ENCODE measurements at places on chromosomes 16 and 17. TPM values are rescaled to one million over a fixed set of nuclear protein-coding genes. Genes with fewer than 3 reads are reported as not detected.

- no peak overlapping the region for H3K27ac ChIP-seq
- no peak for DNase-seq
- peaks cover 13% of the 10 kb centered on the region for H3K4me1 ChIP-seq
- peaks cover 6% of the 10 kb centered on the region for H3K36me3 ChIP-seq
- no peak overlapping the region for H3K4me3 ChIP-seq
These were observed 143.8 kb downstream of the CLEC16A start for GRCh38 chr16:11088074-11088730.

- H3K36me3 ChIP-seq, result no peaks in the 10 kb centered on the region
- no peaks in the 10 kb centered on the region for H3K27me3 ChIP-seq
- peaks cover 5% of the 10 kb centered on the region for H3K4me1 ChIP-seq
- H3K27ac ChIP-seq, result no peak overlapping the region
These were observed 2.9 kb upstream of the ABCA10 start for GRCh38 chr17:69231521-69231920.

DNA sequence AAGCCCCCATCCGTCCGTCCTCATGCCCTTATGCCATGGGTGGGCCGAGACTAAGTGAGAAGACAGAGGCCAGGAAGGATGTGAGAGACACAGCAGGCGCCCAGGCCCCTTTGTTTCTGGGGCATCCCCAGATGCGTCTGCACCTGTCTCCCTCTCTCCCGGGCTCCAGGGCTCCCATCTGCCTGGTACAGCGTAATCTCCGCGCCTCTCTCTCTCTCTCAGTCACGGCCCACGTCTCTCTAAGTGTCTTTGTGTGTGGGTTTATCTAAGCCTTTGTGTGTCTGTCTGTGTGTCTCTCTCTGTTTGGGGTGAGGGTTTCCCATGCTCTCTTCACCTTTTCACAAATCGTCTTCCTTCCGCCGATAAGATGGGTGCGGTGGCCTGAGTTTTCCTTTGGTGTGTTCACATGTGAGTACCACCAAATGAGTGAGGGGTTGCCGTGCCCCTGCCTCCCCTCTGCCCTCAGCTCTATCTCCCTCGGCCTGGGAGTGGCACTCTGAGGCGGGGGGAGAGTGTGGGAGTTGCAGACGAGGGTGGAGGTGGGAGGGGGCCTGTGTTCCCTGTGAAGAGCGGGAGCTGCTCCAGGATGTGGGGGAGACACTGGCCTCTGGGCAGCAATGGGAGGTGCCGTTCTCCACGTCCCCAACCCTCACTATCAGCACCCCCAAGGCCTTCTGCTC lies 25.8 kb upstream of the ABCC3 start:
- no peak for DNase-seq
- H3K36me3 ChIP-seq, result no peaks in the 10 kb centered on the region
- H3K27ac ChIP-seq, result no peak overlapping the region
- H3K27me3 ChIP-seq, result peaks cover 45% of the 10 kb centered on the region

GRCh38 chr17:45273551-45273957 lies 11.7 kb upstream of the SPATA32 start:
- no peak for DNase-seq
- peaks cover 21% of the 10 kb centered on the region for H3K4me1 ChIP-seq
- no peaks in the 10 kb centered on the region for H3K27me3 ChIP-seq
- H3K27ac ChIP-seq, result no peak overlapping the region
- no peak overlapping the region for H3K4me3 ChIP-seq
- peaks cover 59% of the 10 kb centered on the region for H3K36me3 ChIP-seq

DNA sequence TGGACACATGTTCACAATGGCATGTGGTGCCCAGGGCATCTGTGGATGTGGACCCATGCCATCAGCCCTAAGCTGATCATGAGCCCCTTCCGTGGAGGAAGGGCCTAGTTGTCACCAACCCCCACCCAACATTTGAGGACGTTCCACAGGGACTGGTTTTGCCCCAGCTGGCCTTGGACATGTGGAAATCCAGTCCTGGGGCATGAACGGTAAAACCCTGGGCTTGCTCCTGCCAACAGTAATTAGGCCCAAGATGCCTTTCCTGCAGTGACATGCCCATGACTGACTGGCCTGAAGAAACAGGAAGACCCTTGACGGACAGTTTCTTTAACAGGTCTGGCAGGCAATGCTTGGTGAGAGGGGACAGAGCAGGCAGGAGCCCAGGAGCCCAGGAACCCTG lies 7.7 kb downstream of the TNS4 start:
- DNase-seq, result no peak
- H3K27me3 ChIP-seq, result no peaks in the 10 kb centered on the region
- H3K27ac ChIP-seq, result peak overlapping the region; percentile 50
- H3K36me3 ChIP-seq, result peaks cover 21% of the 10 kb centered on the region
- H3K4me3 ChIP-seq, result peak overlapping the region; percentile 59

DNA sequence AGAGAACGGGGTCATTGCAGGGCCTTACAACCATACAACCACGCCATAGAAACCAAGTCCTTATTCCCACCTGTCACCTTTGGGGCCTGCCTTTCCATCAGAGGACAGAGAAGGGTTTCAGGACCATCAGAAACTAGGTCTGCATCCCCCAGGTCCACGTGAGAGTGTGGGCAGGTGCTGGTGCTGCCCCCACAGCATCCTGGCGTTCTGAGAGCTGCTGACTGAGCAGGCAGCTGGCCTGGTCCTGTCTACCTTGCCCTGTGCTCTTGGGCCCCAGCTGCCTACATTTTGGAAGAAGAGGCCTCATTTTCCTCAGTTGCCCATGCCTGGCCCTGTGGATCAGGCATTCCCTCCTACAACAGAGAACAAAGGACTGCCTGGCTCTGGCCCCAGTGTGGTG lies 21.6 kb downstream of the ZNF276 start:
- H3K4me1 ChIP-seq, result no peaks in the 10 kb centered on the region
- H3K27ac ChIP-seq, result no peak overlapping the region
- H3K27me3 ChIP-seq, result no peaks in the 10 kb centered on the region
- peaks cover 37% of the 10 kb centered on the region for H3K36me3 ChIP-seq
- no peak for DNase-seq

- peaks cover 66% of the 10 kb centered on the region for H3K36me3 ChIP-seq
- no peaks in the 10 kb centered on the region for H3K27me3 ChIP-seq
- H3K27ac ChIP-seq, result no peak overlapping the region
- H3K4me1 ChIP-seq, result peaks cover 19% of the 10 kb centered on the region
- DNase-seq, result no peak
These were observed 8.7 kb downstream of the ATXN1L start for GRCh38 chr16:71854369-71854948.

DNA sequence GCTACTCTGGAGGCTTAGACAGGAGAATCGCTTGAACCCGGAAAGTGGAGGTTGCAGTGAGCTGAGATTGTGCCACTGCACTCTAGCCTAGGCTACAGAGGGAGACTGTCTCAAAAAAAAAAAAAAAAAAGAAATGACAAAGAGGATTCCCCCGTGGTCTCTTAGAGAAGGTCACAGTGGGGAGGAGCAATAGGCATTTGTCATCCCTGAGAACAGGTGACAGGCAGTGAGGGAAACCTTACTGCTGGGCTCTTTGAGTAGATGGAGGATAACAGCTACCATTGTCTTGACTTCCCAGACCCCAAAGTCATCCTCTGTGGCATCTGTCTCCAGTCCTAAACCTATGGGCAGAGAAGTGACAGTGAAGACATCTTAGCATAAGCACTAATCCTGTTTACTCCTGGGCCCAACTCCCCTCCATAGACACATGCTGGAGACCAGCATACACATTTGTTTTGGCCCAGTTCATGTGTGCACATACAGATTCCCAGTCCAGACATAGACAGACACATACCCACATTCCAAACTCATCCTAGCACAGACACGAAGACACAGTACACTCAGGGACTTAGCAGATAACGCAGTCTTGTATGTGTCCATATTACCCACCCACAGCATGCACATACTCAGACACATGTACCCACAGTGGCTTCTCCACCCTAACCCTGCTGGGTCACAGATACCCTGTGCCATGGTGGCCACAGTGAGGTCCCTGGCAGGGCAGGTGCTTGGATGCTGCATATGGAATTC lies 2.7 kb downstream of the ESRP2 start:
- H3K4me1 ChIP-seq, result peaks cover 60% of the 10 kb centered on the region
- H3K4me3 ChIP-seq, result peak overlapping the region; percentile 54
- H3K27ac ChIP-seq, result peak overlapping the region; percentile 96
- H3K27me3 ChIP-seq, result no peaks in the 10 kb centered on the region
- DNase-seq, result no peak

DNA sequence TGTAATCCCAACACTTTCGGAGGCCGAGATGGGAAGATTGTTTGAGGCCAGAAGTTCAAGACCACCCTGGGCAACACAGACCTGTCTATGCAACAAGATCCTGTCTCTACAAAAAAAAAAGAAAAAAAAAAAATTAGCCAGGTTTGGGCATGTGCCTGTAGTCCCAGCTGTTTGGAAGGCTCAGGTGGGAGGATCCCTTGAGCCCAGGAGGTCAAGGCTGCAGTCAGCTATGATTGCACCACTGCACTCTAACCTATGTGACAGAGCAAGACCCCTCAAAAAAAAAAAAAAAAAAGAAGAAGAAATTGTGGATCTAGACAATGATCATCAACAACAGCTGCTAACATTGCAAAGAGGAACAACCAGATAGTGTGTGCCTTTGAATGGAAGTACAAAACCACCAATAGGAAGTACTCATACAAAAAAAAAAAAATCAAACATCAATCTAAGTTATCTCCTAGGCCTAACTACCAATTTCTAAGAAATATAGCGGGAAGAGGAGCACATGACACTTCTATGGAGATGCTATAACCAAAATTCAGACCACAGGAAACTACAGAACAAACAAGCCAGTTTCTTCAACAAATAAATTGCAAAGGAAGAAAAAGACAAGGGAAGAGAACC lies 258.7 kb downstream of the MRTFB start:
- peaks cover 11% of the 10 kb centered on the region for H3K4me1 ChIP-seq
- H3K36me3 ChIP-seq, result peaks cover 13% of the 10 kb centered on the region
- no peak overlapping the region for H3K27ac ChIP-seq

- DNase-seq, result no peak
- H3K27me3 ChIP-seq, result peaks cover 65% of the 10 kb centered on the region
- H3K4me1 ChIP-seq, result peaks cover 46% of the 10 kb centered on the region
These were observed 3.8 kb downstream of the RAB37 start for GRCh38 chr17:74740641-74741387.

- H3K27me3 ChIP-seq, result peaks cover 35% of the 10 kb centered on the region
- no peak overlapping the region for H3K27ac ChIP-seq
- no peaks in the 10 kb centered on the region for H3K36me3 ChIP-seq
These were observed 5.7 kb downstream of the SLC22A31 start for GRCh38 chr16:89194340-89195311.

DNA sequence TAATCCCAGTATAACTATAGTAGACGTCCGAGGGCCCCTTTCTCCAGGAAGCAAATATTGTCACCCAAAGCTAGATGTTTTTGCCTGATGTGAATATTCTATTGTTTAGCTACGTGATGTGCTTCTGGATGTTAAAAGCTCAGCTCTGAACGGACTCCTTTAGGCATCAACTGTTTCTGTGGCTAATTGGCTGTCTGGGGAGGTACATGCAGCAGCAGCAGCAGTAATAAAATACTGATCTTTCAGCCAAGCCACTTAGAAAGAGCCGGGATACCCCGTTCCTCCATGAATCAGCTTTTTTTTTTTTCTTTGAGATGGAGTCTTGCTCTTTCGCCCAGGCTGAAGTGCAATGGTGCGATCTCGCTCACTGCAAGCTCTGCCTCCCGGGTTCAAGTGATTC lies 43.0 kb downstream of the TRARG1 start:
- DNase-seq, result no peak
- no peak overlapping the region for H3K4me3 ChIP-seq
- no peaks in the 10 kb centered on the region for H3K4me1 ChIP-seq
- no peaks in the 10 kb centered on the region for H3K36me3 ChIP-seq
- H3K27me3 ChIP-seq, result no peaks in the 10 kb centered on the region

DNA sequence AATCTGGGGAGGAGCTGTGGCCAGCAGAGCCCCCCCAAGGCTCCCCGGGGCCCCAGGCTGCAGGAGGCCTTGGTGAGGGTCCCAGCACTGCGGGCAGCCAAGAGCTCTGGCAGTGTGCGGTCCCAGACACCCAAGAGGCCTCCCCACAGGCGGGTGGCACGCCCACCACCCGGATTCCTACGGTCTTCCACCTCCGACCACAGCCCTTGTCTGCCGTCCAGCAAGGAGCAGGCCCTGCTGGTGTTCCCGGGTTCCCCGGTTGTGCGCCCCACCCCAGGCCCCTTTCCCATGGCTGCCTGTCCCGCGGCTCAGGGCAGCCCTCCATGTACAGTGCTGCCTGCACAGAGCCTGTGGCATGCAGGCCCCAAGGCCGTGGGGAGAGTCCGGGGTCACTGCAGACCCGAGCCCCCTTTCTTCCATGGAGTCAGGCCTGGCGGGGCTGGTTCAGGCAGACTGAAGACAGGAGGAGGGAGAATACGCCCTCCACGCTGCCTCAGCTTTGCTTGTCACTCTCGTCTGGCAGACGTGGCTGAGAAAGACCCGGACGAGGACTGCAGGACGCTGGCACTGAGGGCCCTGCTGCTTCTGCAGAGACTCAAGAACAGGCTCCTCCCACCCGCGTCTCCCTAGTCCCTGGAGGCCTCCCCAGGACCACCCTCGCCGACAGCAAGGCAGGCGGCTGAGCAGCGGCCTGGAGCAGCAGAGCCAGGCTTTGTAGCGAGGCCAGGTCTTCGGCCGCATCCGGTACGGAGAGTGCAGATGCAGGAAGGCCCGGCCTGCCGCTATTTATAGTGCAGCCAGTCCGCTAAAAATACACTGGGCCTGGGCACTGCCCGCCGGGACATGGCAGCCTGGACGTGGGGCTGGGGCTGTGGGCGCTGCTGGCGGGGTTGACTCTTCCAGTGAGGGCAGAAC lies 16.4 kb downstream of the TELO2 start:
- no peaks in the 10 kb centered on the region for H3K4me1 ChIP-seq
- no peak overlapping the region for H3K27ac ChIP-seq
- no peak for DNase-seq
- peaks cover 44% of the 10 kb centered on the region for H3K36me3 ChIP-seq
- H3K4me3 ChIP-seq, result no peak overlapping the region
- no peaks in the 10 kb centered on the region for H3K27me3 ChIP-seq

- no peaks in the 10 kb centered on the region for H3K36me3 ChIP-seq
- no peaks in the 10 kb centered on the region for H3K4me1 ChIP-seq
- no peak for DNase-seq
- H3K27me3 ChIP-seq, result no peaks in the 10 kb centered on the region
- no peak overlapping the region for H3K4me3 ChIP-seq
These were observed 35.4 kb downstream of the SLC6A4 start for GRCh38 chr17:30200106-30200505.

DNA sequence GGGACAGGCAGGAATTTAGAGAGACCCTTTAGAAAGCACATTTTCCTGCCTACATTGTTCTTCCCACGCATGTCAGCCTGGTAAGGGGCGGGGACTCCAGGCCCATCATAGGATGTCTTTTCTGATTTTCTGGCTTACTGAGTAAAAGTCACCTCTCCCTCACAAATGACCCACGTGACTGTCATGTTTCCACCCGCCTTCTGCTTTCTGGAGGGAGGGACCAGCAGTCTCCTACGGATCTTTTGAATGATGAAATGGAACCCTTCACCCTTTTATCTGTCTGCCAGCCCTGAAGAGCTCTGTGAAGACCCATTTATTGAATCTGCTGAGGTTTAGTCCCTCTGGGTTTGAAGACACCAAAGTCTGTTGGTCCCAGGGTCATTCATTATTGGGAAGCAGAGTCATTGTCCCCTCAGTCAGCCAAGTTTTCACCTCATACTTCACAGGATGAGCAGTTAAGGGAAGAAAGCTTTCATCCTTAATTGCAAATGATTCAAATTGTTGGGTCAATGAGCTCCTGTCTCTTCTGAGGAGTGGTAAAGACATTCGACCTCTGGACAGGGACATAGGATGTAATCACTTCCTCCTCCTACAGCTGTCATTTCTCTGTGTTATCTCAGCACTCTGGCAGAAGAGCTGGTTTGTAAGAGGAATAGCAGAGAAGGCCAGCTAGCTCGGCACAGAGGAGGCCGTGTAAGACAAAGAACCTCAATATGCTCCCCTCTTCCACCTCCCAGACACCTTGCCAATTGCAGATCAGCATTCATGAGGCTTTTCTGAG lies 446.1 kb downstream of the HS3ST3B1 start:
- no peaks in the 10 kb centered on the region for H3K36me3 ChIP-seq
- no peak for DNase-seq
- H3K4me3 ChIP-seq, result no peak overlapping the region
- no peak overlapping the region for H3K27ac ChIP-seq
- H3K4me1 ChIP-seq, result no peaks in the 10 kb centered on the region
- H3K27me3 ChIP-seq, result peaks cover 4% of the 10 kb centered on the region

The CD300LF gene
- total RNA-seq, result not detected
